CD8-positive, alpha-beta memory T cell (primary cell): ENCODE measurements at places on chromosomes 1 and 21.

GRCh38 chr1:193909406-193910082 lies 723.1 kb upstream of the B3GALT2 start:
- DNase-seq: no peak

- no peak for DNase-seq
These were observed 870 bp downstream of the STRIP1 start for GRCh38 chr1:110035236-110035752.

DNA sequence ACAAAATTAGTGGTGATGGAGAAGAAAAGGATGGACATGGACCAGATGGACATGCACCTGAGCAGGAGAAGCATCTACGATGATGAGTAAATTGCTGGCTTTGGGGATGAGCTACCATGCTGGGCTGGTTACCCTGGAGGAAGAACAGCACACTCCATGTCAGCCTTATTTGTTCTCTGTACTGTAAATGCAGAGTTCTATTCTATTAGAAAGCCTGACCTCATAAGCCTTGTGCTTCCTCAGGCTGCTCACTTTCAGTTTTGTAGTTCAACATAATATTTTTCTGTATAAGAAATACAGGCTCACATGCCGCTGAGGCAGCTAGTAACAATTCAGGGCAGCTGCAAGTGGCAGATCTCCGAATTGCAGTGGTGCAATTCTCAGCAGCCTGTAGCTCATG lies 249.6 kb downstream of the PLA2G4A start:
- no peak for DNase-seq

GRCh38 chr1:193190096-193190744 lies 3.8 kb upstream of the B3GALT2 start:
- DNase-seq: no peak

DNA sequence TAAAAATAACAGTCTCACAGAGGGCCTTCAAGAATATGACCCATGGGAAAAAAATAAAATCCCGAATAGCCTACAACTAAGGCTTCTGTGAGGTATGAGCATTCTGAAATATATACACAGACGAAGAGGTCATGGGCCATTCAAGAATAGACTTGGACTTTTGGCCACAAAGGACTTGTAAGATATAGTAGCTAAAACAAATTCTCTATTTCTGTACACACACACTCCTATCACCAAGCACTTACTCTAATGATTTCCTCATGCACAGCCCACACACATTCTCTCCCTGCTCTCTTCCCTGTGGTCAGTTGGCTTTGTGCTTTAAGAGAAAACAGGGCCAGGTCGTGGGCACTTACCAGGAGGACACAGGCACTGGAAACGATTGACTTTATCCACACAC lies 69.7 kb upstream of the ADAM30 start:
- DNase-seq: no peak

GRCh38 chr1:165899461-165899941 lies 72.1 kb downstream of the UCK2 start:
- DNase-seq: no peak

DNA sequence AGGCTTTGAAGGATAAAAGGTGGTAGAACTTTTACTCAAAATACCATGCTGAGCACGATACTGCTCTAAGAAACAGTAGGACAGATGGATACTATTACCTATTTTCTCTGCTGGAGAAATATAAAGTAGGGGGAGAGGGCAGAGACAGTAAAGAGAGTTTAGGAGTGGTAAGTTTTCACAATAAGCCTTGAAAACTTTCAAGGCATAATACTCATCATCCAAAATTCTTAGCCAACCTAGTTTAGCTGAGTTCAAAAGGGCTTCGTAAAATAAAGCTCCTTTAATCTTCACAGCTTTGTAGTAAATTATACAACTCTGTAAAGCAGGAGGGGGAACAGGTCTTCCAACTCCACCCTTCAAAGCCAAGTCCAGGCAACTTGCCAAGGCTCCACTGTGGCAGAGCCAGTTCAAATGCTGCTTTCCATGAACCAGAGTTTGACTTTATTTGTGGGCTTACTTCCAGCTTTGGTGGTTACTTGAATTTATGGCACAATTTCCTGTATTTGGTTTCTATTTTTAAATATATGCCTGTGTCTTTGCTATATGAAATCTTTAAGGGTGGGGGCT lies 15.5 kb downstream of the TEX38 start:
- no peak for DNase-seq

- no peak for DNase-seq
These were observed 14.1 kb upstream of the VWA5B1 start for GRCh38 chr1:20276485-20277159.

DNA sequence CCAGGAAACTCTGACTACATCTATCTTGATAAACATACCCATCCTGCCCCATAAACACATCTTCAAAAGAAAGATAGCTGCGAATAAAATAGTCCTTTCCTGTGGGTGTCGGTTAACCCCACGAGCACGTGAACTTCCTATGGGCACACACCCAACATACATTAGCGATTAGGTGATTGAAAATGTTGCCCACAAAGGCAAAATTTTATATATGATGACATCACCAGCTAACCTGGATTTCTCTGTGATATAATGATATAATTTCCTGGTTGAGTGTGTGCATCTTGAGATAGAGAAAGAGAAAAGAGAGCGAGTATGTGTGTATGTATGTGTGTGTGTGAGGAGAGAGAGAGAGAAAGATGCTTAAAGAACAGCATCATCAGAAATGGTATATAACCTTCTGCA lies 296.1 kb downstream of the PTPRC start:
- peak; percentile 43 for DNase-seq

GRCh38 chr21:26405071-26405470 lies 168.0 kb downstream of the CYYR1 start:
- no peak for DNase-seq

- no peak for DNase-seq
These were observed 21.8 kb downstream of the C1orf21 start for GRCh38 chr1:184408580-184408979.

DNA sequence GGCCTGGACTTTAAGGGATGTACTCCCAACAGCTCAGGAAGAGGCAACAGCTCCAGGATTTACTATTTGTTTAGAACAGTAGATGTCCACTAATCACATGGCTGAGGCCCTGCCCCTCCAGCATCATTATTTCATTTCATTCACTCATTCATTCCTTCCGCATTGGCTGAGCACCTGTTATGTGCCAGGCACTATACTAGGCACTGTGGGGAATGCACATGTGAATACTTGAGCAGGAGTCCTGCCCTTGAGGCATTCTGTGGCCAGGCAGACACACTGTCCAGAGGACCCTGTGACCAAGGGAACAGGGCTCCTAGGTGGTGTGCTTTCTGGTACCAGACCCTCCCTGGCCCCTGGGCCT lies 24.3 kb downstream of the KIAA1614 start:
- no peak for DNase-seq

- no peak for DNase-seq
These were observed 195.9 kb upstream of the GALNT2 start for GRCh38 chr1:229871078-229871676.

DNA sequence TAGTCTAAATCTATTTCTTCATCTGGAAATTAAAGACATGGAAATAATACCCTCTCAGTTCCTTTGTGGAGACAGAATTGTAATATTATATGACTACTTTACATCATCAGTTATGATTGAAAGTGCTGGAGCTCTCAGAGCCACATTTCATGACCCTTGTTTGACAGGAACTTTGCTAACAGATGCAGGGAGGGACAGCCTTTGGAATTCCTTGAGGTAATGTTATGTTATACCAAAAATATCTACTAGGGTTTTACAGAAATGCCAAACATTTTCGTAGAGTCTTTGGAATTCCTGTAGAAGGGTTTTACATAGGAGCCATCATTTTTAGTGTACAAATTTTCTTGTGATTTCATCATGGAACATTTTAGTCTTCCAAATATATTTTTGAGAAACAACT lies 57.4 kb upstream of the ADAMTS5 start:
- no peak for DNase-seq

DNA sequence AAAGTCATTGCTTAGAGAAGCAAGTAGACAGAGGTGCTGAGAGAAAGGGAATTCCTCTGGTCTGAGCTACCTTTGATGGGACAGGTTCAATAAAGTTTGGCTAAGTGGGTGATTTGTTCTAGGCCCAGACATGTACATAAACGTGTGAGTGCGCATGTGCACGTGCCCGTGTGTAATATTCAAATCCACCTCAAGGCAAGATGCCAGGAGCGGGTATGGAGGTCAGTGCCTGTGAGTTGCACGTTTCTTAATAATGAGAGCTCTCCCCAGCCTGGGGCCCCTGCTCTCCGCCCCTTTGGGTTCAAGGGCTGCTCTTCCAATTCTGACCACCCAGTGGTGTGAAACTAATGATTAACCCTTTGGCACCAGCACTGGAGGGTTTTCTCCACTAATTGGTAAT lies 53.8 kb upstream of the LMO4 start:
- DNase-seq: no peak

DNA sequence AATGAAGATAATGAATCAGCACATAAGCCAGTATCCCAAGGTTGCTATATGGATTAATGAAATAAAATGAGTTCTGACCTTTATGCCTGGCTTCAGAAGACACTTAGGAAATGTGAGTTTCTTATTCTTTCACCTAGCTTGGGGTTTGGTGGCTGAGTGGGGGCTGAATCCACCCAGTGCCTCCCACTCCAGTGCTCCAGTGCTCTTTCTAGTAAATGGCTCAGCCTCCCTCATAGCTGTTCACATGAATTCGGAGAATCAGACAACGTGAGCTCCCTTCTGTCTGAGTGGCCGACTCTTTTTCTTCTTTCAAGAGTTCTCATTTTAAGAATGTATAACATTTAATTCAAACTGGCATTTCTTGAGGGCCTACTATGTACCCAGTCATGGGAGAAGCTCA lies 43.5 kb downstream of the TRABD2B start:
- no peak for DNase-seq

GRCh38 chr1:215830226-215830810 lies 263.2 kb downstream of the KCTD3 start:
- no peak for DNase-seq

GRCh38 chr1:226599636-226600238 lies 51.2 kb downstream of the STUM start:
- DNase-seq: no peak

DNA sequence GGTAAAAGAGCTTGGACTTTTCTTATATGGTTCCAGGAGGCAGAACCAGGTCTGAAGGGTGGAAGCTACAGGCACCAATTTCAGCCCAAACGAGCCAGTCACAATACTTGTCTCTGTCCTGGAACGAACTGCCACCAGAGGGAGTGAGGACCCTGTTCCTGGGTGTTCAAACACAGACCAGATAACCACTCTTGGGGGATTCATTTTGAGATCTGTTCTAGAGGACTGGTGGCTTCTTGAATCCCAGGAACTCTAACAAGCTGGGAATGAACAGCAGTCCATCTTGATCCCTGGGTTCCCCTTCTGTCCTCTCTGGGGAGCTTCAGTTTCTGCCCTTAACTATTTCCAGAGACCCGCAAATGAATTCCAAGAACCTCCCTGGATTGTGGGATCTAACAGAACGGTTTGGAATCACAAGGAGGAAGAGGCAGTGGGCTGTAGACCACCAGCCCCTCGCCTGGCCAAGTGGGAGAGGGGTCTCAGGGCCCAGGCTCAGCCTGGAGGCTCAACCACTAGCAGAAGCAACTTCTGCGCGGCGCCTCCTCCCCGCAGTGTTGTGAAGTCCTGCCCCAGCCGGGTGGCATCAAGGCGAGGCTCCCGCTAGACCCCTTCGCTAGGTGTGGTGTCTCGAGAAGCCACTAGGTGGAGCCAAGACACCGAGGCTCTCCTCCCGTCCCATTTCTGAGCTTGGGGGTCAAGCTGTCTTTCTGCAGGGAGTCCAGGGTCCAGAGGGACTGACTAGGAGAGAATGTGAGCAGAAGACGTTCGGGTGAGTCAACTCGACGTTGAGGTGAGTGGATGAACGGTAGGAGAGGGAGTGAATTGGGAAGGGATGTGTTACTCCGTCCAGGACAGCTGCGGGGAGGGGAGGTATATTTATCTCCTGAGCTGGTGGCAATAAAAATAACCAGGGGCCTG lies 12.1 kb upstream of the NES start:
- DNase-seq: peak; percentile 73
